ENCODE measurements at places on chromosomes 1 and 21.

DNA sequence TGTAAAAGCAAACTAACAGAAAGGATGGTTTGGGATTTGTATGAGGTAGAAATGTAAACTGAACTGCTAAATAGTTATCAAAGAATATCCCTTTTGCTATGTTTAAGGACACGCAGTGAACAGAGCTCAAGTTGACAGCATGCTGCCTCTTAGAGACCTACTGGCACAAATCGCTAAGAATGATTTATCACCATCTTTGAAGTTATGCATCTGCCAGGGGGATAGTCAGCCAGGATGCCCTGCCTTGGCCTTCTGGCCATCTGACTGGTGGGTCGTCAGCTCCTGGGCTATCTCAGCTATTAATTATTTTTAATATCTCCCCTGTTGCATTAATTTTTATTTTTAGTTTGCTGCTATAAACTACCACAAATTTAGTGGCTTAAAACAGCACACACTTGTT, 334.8 kb upstream of the KAZN start:
- DNase-seq, result no peak

GRCh38 chr1:66292944-66293343, 241.0 kb upstream of the SGIP1 start:
- DNase-seq, result no peak

- peak; percentile 53 for DNase-seq
Measured at GRCh38 chr21:32940079-32941014, 85.4 kb upstream of the OLIG2 start.

DNA sequence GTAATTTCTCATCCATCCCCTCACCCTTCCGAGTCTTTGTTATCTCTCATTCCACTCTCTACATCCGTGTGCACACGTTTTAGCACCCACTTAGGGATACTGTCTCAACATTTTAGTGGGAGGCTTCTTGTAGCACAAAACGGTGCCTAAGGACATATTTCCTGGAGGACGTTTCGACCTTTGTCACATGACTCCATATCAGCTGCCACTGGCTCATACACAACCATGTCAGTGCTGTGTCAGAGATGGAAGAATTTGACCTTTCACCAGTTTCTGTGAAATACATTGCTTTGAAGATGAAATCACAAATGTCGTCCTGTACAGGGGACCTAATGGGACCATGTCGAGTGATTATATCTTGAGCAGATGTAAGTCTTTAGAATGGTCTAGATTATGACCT, 15.6 kb downstream of the B3GALT5 start:
- no peak for DNase-seq

DNA sequence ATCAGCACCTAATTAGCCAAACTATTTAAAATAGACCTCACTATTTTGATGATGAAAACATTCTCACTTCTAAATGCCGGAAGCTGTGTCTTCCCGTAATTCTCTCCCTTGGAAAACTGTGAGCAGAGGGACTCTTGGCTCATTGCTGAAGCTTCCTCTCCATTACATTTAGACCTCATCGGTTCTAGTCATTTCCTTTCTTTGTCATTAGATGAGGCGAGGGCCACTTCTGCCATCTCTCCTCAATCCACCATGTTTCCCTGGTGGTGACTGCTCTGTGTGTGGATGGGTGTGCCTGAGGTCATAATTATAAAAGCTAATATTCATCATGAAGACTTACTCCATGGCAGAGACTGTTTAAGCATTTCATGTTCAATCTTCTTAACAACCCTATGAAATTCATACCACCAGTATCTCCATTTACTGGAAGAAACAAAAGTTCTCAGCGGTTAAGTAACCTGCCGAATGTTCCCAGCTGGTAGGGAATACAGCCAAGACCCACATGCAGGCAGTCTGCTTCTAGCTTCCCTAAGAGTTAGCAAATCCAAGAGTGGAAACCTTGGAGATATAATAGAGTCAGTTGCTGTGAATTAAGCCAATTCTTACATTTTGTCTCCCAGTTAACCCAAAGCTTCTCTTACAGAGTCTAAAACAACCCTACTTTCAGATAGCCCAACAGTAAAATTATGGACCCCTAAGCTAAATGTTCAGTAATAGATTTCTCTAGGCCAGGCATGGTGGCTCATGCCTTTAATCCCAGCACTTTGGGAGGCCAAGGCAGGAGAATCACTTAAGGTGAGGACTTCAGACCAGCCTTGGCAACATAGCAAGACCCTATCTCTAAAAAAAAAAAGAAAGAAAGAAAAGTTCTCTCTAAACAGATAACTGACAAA, 156.2 kb downstream of the ZBTB18 start:
- no peak for DNase-seq

DNA sequence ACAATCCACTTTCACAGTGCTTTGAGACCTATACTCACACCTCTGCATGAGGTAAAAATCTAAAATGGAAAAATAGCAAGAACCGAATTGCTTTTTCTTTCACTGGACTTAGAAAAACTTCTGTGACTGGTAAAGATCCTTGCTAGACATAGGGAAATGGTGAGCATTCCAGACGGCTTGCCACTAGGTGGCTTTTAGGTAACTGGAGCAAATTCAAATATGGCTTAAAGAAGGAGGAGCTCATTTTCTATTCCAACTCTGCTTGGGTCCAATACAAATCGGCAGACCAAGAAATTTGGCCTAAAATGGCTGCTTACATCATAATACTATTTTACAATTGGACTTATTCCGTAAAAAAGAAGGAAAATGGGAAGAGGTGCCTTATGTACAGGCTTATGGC, 977.9 kb downstream of the ADGRL2 start:
- DNase-seq, result no peak

- DNase-seq, result no peak
Measured at GRCh38 chr1:31791131-31791858, 24.5 kb downstream of the SPOCD1 start.

GRCh38 chr1:160578525-160579191, 638 bp downstream of the CD84 start:
- DNase-seq, result no peak

GRCh38 chr1:3436901-3437300, 17.6 kb upstream of the ARHGEF16 start:
- no peak for DNase-seq

DNA sequence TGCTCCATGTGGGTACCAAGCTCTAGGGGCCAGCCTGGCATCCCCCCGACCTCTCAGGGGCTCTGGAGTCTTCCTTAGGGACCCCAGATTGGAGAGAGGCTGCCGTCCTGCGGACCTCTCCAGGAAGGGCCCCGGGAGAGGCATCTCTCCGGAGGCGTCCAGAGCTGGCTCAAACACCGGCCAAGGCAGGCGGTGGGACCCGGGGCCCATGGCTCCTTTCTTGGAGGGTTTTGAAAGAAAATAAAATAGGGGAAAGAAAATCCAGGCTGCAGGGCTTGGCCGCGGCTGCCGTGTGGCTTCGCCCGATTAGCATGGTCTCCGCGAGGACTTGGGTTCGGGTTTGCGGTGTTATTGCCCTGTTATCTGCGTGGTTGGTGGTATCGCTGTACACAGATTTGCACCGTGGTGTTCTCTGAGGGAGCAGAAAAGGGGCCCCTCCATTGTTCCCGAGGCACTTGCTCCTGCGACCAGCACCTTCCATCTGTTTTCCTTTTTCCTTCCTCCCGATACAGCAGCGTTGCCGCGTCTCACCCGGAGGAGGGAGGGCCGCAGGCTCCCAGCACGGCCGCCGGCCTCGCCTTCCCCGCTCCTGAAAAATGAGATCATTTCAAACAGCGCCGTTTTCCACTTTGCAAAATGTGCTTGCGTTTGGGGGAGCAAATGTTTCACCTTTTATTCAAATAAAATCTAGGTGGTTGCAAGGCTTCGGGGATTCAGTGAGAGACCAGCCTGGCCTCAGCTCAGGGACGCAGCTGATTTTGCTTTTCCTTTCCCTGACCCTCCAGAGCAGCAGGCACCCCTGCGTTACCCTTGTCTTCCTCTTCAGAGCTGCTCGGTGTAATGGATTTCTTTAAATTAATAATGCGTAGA, 86.3 kb downstream of the PRDM16 start:
- no peak for DNase-seq

GRCh38 chr1:22953057-22953739, 19.5 kb downstream of the LACTBL1 start:
- DNase-seq, result no peak

DNA sequence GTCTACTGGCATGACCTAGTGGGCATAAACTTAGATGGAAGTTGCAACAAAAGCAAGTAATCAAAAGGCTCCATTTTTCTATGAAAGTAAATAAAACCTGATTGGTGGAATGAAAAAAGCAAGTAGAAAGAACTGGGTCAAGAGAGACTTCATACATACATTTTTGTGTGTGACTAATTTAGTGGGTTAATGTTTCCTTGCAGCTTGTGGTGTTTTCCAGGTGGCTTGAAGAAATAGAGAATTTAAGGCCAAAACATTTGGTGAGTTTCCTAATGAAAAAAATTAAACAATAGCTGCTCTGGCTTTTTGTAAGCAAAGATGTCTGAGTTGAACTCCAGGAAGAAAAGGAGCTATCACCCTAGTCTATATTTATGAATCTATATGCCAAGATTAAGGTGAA, 71.0 kb downstream of the ZC3H11B start:
- no peak for DNase-seq

- no peak for DNase-seq
Measured at GRCh38 chr1:212125654-212126053, 90.1 kb downstream of the DTL start.

GRCh38 chr1:74790453-74790852, 57.5 kb downstream of the TYW3 start:
- no peak for DNase-seq
